Airway epithelial cell (primary cell): ENCODE measurements at places on chromosomes 6 and 20. TPM values are rescaled to one million over a fixed set of nuclear protein-coding genes. Genes with fewer than 3 reads are reported as not detected.

SCRT2 gene
- not detected in 2 replicates for total RNA-seq

PROKR2 gene
- not detected in 2 replicates for total RNA-seq

SLC16A10 gene
- total RNA-seq = under 0.01 and 0.09 TPM in 2 replicates

KHDC1L gene
- total RNA-seq = not detected in 2 replicates

BPIFB2 gene
- total RNA-seq = not detected in 2 replicates

PNLDC1 gene
- total RNA-seq = 0.14 TPM in 2 replicates

ARHGAP40 gene
- 0.74 and 0.92 TPM in 2 replicates for total RNA-seq

LGSN gene
- not detected in 2 replicates for total RNA-seq

GJA10 gene
- total RNA-seq = not detected in 2 replicates

CLIC5 gene
- total RNA-seq = not detected in 2 replicates

POLR1H gene
- total RNA-seq = 34.3 and 54.7 TPM in 2 replicates

CARMIL1 gene
- total RNA-seq = 10.7 and 17.6 TPM in 2 replicates

GRM4 gene
- 0.07 TPM in 1 of 2 replicates, not detected in the other for total RNA-seq

AAR2 gene
- 25.6 and 25.9 TPM in 2 replicates for total RNA-seq

PPP1R3G gene
- 0.28 and 1.3 TPM in 2 replicates for total RNA-seq

SLC44A4 gene
- 4.2 and 7.5 TPM in 2 replicates for total RNA-seq

MUCL3 gene
- not detected in 2 replicates for total RNA-seq

PAX1 gene
- total RNA-seq = not detected in 2 replicates

ARMC2 gene
- total RNA-seq = 0.56 and 1.7 TPM in 2 replicates

NFATC2 gene
- 0.21 and 0.33 TPM in 2 replicates for total RNA-seq

UNC5CL gene
- 0.19 and 0.28 TPM in 2 replicates for total RNA-seq

GABRR1 gene
- total RNA-seq = not detected in 2 replicates

ARMH2 gene
- not detected in 2 replicates for total RNA-seq

FAM83C gene
- 1.2 and 3.2 TPM in 2 replicates for total RNA-seq

PREX1 gene
- 0.19 and 0.56 TPM in 2 replicates for total RNA-seq

KIFC1 gene
- 31.2 and 38.2 TPM in 2 replicates for total RNA-seq

RNF39 gene
- 3.3 and 4.9 TPM in 2 replicates for total RNA-seq

SIRPB2 gene
- 0.23 and 0.49 TPM in 2 replicates for total RNA-seq

RAMACL gene
- 0.05 and 0.21 TPM in 2 replicates for total RNA-seq

STX11 gene
- total RNA-seq = 1.5 and 1.7 TPM in 2 replicates

TFAP2D gene
- total RNA-seq = not detected in 2 replicates

TAGAP gene
- 0.07 and 0.42 TPM in 2 replicates for total RNA-seq

HDGFL1 gene
- total RNA-seq = not detected in 2 replicates

C6orf15 gene
- total RNA-seq = 0.35 and 2.0 TPM in 2 replicates

GFOD1 gene
- 8.4 and 10.2 TPM in 2 replicates for total RNA-seq

SRSF6 gene
- 43.2 and 48.3 TPM in 2 replicates for total RNA-seq

CNPY3 gene
- total RNA-seq = 29.5 and 32.7 TPM in 2 replicates

LPA gene
- not detected in 2 replicates for total RNA-seq

SH3BGRL2 gene
- total RNA-seq = 9.5 and 11.1 TPM in 2 replicates

BACH2 gene
- total RNA-seq = 0.14 and 0.28 TPM in 2 replicates

ETV7 gene
- 0.14 and 0.51 TPM in 2 replicates for total RNA-seq

BCAS4 gene
- 12.8 and 20.3 TPM in 2 replicates for total RNA-seq

APCDD1L gene
- 1.5 and 1.6 TPM in 2 replicates for total RNA-seq

GPX5 gene
- total RNA-seq = not detected in 2 replicates

SMPD2 gene
- 9.6 and 14.7 TPM in 2 replicates for total RNA-seq

NTSR1 gene
- 1.4 and 1.6 TPM in 2 replicates for total RNA-seq

MAS1 gene
- not detected in 2 replicates for total RNA-seq

RAET1L gene
- total RNA-seq = 23.0 and 27.2 TPM in 2 replicates

CCN5 gene
- 0.28 and 0.63 TPM in 2 replicates for total RNA-seq

DEFB124 gene
- not detected in 2 replicates for total RNA-seq

KCNK16 gene
- total RNA-seq = not detected in 2 replicates

CNR1 gene
- not detected in 2 replicates for total RNA-seq

ZNF831 gene
- not detected in 2 replicates for total RNA-seq
